Gastrocnemius medialis (tissue), 4 donors: ENCODE measurements at places on chromosomes 6 and 20.

- DNase-seq, result peak; percentile 52
Observed at GRCh38 chr6:157305670-157306653, 17.4 kb downstream of the TMEM242 start.

DNA sequence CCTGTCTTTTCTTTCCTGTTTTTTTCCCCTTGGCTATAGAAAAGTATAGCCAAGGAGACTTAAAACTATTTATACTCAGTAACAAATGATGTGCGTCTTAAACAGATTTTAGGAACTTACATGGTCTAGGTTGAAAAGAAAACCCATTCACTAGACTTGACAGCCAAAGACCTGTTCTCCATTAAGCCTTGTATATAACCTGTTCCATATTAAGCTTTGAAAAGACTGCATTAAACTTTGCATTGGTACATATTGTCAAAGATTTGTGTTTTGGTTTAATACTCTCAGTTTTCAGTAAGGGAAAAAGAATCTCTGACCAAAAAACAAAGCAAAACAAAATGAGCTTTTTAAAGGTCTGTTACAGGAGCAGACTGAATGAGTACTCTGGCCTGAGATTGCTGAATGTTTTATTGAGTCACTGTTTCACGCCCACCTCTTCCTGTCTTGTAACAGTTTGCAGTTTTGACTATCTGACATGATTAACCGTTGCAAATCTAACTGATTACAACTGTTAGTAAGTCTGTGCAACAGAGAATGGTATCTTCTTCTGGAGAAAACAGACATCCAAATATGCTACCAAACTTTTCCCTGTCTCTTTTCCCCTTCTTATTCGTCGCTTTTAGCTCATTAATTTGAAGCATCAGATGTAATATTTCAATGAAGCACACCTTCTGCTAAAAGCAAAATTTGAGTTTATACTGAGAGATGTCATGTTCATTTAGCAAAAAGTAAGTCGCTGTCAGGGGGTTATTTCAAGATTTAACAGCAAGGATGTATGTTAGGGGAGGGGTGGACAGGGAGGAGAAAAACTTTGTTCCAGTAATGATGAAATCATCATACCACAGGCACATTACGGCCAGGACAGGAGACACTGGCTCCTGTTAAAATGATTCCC lies 59.1 kb upstream of the SUPT3H start:
- no peak for DNase-seq

DNA sequence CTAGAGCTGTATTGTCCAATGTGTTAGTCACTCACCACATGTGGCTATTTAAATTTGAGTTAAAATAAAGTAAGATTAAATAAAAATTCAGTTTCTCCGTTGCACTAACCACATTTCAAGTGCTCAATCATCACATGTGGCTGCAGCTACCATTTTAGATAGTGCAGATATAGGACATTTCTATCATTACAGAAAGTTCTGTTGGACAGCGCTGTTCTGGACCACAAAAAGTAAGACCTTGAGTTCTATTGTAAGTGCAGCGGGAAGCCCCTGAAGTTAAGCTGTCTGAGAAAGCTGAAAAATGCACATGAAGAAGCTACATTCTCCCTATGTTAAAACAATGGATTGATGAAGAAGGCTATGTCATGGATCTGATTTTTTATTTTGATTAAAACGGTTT lies 1.1 kb downstream of the ORC3 start:
- no peak for DNase-seq

- peak; percentile 67 for DNase-seq
Observed at GRCh38 chr20:40668449-40669228, 20.4 kb downstream of the MAFB start.

DNA sequence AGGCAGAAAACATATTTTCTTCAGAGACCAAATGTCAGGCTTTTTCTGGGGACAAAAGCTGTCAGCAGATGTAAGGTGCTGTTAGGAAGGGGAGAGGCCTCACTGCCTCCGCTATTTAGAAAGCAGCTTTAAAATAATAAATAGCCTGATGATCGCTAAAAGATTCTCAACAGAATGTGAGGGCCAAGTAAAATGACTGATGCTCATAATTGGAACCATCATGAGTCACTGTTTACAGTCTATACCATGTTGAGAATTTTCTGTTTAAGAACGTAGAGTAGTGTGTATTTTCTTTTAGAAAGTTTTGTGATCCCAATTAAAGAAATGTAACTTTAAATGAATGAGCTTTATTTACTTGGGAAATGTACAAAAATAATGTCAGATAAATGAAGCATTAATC lies 220.0 kb downstream of the CLIC5 start:
- no peak for DNase-seq

- no peak for DNase-seq
Observed at GRCh38 chr6:113920663-113921267, 50.2 kb downstream of the HDAC2 start.

DNA sequence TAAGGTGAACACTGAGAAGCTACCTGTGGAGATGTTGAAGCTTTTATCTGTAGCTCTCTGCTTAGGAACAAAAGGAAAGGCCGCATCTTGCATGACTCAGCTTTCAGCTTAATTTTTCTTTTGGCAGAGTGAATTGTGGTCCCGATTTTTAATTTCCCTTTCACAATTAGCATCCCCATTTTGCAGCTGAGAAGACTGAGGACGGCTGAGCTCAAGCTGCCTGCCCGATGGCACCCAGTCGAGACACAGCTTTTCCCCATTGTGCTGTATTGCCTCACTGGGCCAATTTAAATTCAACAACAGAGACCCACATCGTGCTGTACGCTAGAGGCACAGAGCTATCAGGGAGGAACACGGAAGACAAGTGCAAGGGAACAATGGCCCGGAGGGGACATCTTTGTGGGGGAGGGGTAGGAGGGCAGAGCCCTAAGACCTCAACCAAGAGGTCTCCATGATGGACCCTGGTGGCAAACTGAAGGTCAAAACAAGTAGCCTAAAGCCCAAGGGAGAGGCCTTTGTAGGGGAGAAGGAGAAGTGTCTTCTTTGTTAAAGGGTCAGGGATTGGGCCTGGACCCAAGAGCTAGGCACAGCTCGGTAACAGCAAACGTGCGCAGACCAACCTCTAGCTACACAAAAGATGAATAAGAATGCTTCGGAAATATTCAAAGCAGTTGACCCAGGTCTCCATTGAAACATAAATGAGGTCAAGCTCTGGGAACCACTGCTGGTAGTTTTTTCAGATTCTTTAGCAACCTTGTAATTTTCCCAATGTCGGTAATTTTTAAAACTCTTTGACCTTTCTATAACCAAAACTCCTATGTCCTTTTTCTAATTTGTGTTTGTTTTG lies 13.3 kb upstream of the QKI start:
- DNase-seq, result no peak

DNA sequence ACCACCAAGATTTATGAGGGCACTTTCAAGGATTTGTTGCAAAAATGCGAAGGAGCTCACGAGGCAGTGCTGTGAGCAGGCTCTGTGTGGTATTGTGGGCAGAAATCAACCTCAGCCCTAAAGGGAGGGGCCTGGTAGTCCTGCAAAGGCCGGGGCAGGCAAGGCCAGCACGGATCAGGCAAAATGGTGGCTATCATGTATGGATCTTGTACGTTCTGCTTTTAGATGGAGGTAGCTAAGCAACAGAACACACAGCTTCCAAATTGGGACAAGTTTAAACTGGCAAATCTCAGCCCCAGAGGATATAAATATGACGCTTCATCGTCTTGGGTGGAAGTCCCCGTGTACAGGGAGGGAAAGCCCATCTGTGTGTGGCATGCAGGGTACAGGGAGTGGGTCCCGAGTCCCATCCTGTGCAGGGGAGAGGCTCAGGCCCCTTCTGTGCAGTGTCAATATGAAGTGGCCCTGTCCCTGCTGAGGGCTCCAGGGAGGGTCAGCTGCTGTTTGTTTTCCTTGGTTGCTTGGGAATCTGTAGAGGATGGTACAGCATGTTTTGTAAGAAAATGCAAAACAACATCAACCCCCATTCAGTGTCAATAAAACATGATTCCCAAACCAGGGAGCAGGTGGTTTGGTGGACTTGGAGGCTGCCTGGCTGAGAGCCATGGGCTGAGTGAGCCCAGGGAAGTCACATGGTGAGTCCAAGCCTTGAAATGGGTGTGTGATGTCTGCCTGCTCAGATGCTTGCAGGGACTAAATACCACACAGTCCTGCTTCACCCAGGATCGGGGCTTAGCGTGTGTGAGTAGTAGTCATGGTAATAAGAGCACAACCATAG lies 113.0 kb downstream of the SYCP2 start:
- DNase-seq, result peak; percentile 57

DNA sequence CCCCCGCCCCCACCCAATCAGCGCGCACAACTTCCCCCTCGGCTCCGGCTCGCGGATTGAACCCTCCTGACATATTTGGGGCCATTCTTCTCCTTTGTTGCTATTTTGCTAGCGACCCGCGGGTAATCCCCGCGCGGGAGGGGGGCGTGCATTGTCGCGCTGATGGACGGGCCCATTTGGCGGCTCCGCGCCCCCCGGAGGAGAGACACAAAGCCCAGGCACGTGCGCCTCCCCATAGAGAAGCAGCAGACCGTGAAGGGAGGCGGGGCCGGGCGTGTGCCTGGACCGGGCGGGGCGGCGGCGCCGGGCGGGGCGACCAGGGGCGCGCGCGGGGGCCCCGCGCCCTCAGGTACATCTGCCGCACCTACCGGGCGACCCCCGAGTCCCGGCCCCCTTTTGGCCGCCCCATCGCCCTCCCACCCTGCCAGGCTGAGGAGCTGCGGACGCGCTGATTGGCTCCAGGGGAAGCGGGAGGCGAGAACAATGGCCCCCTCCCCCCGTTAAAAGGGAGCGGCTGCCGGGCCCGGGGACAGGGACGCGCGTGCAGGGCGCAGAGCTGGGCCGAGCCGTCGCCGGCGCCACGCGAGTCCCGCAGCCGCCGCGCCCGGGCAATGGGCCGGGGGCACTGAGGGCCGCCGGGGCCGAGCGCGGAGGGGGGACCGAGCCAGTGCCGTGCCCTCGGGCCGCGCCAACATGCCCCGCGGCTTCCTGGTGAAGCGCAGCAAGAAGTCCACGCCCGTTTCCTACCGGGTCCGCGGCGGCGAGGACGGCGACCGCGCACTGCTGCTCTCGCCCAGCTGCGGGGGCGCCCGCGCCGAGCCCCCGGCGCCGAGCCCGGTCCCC lies at the start of gene INSM1:
TSS of gene INSM1 (plus strand) at position 530 of the 843 bp plus-strand sequence. CDS start at position 694, 164 bp downstream.
- DNase-seq, result no peak

GRCh38 chr6:7974938-7975763 lies 64.6 kb upstream of the TXNDC5 start:
- DNase-seq, result peak; percentile 80

GRCh38 chr6:45647341-45648261 lies 269.9 kb upstream of the SUPT3H start:
- no peak for DNase-seq

- peak; percentile 82 for DNase-seq
Observed at GRCh38 chr6:4281341-4282293, 146.2 kb upstream of the ECI2 start.

GRCh38 chr20:38680500-38681306 lies 43.6 kb upstream of the SLC32A1 start:
- DNase-seq, result no peak

- no peak for DNase-seq
Observed at GRCh38 chr6:152685819-152686218, 11.9 kb upstream of the MYCT1 start.

DNA sequence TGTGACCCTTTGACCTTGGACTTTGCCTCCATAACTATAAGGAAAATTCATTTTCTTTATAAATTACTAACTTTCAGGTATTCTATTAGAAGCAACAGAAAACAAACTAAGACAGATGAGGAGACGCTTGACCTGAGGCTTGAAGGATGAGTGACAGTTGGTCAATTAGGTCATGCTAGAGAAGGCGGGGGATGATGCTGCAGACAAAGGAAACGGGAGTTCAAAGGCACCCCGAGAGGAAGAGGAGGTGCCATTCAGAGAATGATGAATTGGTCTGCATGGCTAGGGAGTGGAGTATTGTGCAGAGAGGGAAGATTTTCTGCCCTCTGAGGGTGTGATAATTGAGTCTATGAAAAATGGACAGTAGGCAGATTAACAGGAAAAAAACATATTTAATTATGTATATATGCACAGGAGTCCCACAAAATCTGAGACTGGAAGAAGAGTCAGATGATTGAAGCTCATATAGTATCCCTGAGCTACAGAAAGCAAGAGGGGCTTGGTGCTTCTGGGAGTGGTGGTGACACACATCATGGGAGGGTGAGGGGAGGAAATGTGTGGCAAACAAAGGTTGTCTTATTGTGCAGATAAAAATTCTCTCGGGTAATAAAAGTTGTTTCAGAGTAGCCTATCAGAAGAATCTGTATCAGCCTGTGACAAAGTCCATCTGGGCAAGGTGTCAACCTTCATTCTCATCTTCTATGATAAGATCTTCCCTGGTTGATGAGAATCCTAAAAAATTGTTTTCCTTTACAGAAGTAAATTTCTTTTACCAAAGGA lies 20.4 kb upstream of the FUCA2 start:
- no peak for DNase-seq

DNA sequence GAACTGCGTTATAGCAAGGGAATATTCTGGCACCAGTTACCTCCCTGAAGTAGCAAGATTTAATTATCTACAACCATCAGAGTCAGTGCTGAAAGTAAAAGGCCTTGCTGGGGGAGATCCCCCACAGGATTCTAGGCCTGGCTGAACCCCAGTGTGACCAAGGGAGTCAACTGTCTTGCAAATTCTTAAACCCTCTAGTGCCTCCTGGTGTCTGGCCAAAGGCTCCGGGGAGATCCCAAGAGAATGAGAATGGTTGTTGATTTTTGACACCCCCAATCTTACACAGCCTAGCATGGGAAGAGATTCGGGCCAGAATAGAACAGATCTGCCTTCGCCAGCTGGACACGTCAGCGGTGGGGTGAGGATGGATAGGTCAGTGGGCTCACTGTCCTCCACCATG lies 179.4 kb downstream of the ERMARD start:
- DNase-seq, result no peak

GRCh38 chr6:16338577-16339264 lies 100.3 kb downstream of the GMPR start:
- DNase-seq, result peak; percentile 57

DNA sequence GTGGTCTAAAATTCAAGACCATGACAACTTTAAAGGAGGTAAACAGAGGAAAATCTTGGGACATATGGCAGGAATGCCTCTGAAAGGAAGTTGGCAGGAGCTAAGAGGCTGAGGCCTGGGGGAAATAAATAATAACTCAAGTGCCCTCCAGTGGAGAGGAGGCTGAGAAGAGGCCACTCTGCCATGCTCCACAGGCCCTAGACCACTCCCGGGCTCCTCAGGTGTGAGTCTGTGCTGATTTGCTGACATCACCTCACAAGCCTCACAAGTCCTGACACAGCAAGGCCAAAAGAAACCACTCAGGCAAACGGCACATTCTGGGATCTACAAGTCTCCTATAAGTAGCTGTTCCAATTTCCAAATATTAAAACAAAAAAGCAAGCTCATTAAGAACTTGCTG lies 91.0 kb upstream of the RIPOR2 start:
- no peak for DNase-seq

- DNase-seq, result no peak
Observed at GRCh38 chr6:38339914-38340313, 299.8 kb downstream of the BTBD9 start.
